ENCODE measurements at places on chromosomes 1 and 21.

GRCh38 chr1:225700889-225701465, 48.1 kb upstream of the ENAH start:
- DNase-seq = no peak

GRCh38 chr1:200954434-200954833, 59.7 kb downstream of the INAVA start:
- DNase-seq = no peak

GRCh38 chr1:64834734-64835133, 89.9 kb downstream of the RAVER2 start:
- no peak for DNase-seq

- DNase-seq = no peak
These were observed 55.0 kb downstream of the SLX9 start for GRCh38 chr21:44994695-44995342.

DNA sequence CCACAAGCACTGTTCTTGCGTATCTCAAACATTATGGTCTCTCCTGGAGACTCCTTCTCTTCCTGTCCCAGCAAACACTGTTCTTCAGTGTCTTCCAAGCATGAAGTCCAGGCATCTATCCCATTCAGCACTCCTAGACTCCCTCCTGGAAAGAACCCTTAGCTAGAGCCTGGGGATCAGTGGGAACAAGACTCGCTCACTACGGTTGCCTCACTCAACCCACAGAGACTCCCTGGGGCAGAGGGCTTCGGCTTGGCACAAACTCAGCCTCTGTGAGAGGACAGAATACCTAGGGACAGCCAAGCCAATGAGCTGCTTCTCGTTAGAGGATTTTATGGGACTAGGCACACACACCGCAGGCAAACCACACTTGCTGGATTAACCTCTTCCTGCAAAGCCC, 86.5 kb upstream of the IPO9 start:
- DNase-seq = no peak

DNA sequence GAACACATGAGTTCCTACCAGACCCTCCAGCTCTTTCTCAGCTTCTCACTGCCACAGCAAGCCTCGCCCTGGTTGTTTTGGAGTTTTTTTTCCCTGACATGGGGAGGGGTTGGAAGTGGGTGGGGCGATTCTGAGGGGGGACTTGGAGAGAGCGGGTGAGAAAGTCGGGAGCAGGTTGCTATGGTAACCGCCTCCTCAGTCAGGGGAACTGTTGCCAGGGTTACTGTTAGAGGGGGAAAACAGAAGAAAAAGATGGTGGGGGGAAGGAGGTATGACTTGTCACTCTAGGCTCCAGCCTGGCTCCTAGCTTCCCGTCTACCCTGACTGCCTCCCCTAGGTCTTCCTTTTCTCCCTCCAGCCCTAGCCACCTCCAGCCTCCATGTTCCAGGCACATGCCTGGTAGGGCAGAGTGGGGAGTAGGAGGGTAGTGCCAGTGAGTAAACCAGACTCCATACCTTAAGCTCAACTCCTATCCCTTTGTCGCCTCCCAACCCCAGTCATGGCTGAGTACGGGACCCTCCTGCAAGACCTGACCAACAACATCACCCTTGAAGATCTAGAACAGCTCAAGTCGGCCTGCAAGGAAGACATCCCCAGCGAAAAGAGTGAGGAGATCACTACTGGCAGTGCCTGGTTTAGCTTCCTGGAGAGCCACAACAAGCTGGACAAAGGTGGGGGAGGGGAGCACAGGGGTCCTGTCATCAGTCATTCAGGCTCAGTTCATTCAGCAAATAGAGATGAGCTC, 6.0 kb downstream of the PEA15 start:
- DNase-seq = no peak

DNA sequence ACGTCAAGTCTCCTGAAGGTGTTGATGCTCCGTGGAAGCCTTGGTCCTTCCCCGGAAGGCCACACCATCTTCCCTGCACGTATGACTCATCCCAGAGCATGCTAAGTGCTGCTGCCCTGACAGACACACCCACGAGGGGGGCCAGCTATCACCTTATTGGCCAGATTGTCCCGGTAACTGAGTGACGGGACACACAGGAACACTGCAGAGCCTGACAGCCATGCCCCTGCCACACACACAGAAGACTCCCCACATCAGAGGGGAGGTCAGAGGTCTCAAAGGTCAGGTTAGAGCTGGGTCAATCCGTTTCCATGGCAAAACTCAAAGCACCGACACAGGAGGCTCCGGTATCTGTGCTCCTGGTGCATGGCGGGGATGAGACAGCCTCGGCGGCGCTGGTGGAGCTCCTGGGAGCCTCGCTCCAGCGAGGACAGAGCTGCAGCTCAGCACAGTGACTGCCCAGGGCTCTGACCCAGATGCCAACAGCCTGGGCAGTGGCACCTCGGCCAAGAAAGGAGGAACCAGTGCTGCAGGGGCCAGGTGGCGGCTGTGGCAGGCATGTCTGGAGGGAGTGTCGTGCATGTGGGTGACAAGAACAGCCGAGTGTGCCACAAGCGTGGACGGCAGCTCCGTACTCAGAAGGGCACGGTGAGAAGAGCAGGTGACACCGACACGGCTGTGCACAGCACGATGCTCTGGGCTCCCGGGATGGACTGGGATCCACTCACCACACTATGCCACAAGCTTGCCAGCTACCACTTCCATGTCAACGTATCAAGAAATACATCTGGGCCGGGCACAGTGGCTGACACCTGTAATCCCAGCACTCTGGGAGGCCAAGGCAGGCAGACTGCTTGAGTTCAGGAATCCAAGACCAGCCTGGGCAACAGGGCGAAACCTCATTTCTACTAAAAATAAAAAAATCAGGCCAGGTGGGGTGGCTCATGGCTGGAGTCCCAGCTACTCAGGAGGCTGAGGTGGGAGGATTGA, 14.8 kb upstream of the TMEM240 start:
- no peak for DNase-seq

DNA sequence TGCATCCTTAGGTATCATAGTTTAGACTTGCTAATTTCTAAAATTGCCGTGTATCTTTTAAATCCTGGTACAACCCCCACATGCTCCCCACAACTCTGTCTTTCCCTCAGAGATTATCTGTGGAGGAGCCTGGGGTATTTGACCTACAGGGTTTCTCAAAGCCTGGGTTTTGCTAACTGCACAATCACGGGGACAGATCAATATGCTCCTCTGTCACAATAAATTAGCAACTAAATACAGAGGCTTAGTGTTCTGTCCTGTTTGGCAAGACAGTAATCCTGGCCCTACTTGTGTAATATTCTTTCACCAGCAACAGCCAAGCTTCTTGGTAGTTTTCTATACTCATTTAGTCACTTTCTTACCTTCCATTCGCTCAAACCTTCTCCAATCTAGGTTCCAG, 8.5 kb downstream of the ECHDC2 start:
- DNase-seq = no peak

DNA sequence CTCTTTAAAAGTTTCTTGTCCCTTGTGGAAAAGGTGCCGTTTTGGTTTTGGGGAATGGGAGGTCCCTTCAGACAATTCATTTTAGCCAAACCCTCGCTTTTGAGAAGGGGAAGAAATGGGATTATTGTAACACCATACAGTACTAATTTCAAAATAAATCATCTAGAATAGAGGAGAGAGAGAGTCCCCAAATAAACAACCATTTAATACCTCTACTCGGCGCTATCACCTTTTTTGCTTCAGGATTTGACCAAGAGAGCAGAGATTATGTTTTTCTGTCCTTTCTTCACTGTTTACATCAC, 770 bp upstream of the RC3H1 start:
- no peak for DNase-seq

GRCh38 chr1:13908128-13908527, 208.1 kb downstream of the PRDM2 start:
- DNase-seq = no peak

- DNase-seq = no peak
These were observed 490.9 kb downstream of the NPHP4 start for GRCh38 chr1:5501206-5501930.

- no peak for DNase-seq
These were observed 595.4 kb upstream of the ADAMTS5 start for GRCh38 chr21:27562303-27562702.

GRCh38 chr1:23865543-23865930, 2.6 kb downstream of the FUCA1 start:
- no peak for DNase-seq

DNA sequence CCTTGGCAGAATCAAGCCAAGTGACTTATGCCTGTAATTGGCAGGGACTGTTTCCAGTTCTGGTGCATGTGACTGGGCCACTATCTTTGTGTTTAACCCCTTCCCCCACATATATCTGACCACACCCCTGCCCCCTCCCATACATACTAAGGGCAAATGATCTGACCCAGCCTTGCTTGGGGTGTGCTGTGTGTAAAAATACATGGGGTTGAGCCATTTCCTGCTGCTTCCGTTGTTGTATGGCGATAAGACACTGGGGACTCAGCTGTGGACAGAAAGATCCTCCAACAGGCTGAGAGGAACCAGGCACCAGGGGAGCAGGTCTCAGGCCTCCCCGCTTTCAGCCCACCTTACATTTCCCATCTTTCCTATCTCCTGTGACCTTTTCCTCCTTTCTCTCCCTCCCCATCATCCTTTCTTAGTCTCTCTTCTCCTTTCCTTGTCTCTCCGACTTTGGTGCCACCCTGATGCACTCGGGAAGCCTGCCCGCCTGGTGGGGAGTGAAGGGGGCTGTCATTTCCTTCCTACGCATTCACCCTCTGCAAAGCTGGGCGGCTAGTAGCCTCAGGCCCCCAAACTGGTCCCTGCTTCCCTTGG, 39.7 kb downstream of the TMCC2 start:
- DNase-seq = no peak
